ENCODE measurements at places on chromosomes 4 and X.

DNA sequence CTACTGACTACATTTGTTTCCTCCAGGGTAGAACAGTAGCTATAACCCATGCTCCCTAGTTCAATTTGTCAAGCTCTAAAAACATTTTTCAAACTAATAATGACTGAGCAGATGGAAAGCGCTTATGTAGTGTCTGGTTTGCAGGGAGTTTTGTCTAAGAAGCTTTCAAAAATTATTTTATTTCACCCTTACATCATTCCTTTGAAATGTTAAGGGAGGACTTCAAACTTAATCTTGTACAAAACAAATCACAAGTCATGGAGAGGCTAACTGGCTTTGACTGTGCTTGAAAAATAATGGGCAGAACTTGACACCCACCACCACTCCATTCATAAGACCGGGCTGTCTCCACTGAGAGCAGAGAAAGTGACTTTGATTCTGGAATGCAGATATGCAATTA is 153.4 kb upstream of the QRFPR start:
- no peak for DNase-seq

DNA sequence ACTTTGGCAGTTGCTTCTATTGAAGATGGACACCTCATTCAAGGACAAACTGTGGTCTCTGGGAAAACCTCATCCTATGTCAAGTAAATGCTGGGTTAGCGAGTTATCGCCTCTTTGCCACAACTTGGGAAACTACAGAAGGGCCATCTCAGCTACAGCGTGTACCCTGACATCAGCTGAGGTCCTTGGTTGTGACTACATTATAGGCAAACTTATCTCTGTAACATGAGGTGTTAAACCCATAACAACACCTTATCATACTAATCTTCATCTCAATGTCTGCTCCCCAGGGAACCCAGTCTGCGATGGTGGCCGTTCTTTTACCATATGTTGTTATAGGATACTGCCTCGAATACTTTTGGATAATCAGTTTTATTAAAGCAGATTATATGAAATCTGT is 1862.7 kb downstream of the STIM2 start:
- no peak for DNase-seq

DNA sequence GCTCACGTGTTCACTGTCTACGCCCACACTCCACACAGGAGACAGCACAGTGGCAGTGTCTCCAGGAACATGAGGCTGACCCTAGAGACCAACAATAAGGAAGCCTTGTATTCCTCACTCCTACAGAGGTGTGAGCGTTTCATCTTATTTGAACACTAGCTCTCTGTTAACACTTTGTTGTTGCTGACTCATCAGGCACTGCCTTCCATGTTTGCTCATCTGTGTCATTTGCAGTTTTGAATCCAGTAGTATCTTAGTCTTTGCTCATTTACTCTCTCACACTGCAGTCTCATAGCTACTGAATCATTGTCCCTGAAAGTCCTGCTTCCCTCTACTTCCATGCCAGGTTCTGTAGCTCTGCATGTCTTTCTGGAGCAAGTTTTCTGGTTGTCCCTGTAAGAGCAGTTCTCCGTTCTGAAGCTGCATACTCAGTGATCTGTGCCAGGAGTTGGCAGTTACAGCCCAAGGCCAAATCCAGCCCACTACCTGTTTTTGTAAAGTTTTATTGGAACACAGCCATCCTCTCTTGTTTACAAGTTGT is 80.3 kb upstream of the DCLK2 start:
- no peak for DNase-seq

GRCh38 chr4:8176547-8177399 is 18.2 kb upstream of the ABLIM2 start:
- no peak for DNase-seq

- DNase-seq = no peak
These were observed 142.3 kb downstream of the PDGFC start for GRCh38 chr4:156829201-156829873.

GRCh38 chrX:86066998-86067397 is 19.6 kb upstream of the CHM start:
- DNase-seq = no peak

DNA sequence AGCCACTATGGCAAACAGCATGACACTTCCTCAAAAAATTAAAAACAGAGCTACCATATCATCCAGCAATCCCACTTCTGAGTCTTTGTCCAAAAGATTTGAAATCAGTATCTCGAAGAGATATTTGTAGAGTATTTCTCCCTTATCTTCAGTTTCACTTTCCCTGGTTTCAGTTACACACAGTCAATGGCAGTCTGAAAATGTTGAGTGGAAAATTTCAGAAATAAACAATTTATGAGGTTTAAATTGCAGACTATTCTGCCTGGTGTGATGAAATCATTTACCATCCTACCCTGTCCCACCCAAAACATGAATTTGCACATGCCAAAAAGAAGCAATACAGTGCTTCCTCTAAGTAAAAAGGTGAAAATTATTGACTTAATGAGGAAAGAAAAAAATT is 43.9 kb downstream of the NPY2R start:
- no peak for DNase-seq

DNA sequence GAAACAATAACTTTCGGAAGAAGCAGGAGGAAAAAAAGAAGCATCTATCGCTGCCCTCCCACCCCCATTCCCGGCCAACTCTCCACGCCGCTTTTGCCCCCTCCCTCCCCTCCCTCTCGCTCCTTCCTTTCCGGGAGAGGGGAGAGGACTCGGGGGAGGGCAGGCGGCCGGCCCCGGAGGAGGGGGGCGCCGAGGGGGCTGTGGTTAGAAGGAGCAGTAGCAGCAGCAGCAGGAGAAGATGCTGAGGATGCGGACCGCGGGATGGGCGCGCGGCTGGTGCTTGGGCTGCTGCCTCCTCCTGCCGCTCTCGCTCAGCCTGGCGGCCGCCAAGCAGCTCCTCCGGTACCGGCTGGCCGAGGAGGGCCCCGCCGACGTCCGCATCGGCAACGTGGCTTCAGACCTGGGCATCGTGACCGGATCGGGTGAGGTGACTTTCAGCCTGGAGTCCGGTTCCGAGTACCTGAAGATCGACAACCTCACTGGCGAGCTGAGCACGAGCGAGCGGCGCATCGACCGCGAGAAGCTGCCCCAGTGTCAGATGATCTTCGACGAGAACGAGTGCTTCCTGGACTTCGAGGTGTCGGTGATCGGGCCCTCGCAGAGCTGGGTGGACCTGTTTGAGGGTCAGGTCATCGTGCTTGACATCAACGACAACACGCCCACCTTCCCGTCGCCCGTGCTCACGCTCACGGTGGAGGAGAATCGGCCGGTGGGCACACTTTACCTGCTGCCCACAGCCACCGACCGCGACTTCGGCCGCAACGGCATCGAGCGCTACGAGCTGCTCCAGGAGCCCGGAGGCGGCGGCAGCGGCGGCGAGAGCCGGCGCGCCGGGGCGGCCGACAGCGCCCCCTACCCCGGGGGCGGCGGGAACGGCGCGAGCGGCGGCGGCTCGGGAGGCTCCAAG is 1.3 kb downstream of the PCDH7 start:
- DNase-seq = no peak

- DNase-seq = no peak
These were observed 89.7 kb downstream of the LRP2BP start for GRCh38 chr4:185305979-185306442.

GRCh38 chrX:140157611-140158010 is 192.3 kb upstream of the CXorf66 start:
- no peak for DNase-seq

- no peak for DNase-seq
These were observed 168.7 kb downstream of the DLG3 start for GRCh38 chrX:70613295-70613694.

GRCh38 chr4:97106161-97106560 is 1037.1 kb downstream of the STPG2 start:
- no peak for DNase-seq

- DNase-seq = no peak
These were observed 101.5 kb downstream of the KDM6A start for GRCh38 chrX:44974451-44974850.

DNA sequence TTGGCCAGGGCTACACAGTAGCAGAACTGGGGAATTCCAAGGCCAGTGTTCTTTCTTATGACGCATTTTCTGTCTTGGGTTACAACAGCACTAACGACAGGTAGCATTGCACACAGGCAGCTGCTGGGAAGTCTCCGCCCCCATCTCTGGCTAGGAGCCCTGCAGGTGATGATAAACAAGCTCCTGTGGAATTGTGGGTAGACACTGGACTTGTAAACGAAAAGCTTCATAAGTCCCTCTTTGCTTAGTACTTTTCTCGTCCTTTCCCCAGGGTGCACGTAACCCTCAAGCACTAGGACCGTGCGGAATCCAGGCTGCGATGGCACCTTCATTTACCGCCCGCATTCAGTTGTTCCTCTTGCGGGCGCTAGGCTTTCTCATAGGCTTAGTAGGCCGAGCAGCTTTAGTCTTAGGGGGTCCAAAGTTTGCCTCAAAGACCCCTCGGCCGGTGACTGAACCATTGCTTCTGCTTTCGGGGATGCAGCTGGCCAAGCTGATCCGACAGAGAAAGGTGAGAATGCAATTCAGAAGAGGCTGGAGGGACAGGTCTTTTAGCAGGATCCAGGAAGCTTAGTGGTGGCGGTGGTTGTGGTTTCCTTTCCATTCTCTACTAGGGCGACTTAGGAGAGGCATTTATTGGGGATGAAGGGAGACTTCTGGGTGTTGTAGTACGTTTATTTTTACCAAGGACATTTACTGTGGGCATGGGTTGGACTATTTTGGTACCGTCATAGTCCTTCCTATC is at the start of gene FAAH2:
Gene FAAH2, plus strand, starts transcription at position 200 of the 745 bp plus-strand sequence. Its CDS starts 120 bp downstream, at position 320.
- peak; percentile 32 for DNase-seq

DNA sequence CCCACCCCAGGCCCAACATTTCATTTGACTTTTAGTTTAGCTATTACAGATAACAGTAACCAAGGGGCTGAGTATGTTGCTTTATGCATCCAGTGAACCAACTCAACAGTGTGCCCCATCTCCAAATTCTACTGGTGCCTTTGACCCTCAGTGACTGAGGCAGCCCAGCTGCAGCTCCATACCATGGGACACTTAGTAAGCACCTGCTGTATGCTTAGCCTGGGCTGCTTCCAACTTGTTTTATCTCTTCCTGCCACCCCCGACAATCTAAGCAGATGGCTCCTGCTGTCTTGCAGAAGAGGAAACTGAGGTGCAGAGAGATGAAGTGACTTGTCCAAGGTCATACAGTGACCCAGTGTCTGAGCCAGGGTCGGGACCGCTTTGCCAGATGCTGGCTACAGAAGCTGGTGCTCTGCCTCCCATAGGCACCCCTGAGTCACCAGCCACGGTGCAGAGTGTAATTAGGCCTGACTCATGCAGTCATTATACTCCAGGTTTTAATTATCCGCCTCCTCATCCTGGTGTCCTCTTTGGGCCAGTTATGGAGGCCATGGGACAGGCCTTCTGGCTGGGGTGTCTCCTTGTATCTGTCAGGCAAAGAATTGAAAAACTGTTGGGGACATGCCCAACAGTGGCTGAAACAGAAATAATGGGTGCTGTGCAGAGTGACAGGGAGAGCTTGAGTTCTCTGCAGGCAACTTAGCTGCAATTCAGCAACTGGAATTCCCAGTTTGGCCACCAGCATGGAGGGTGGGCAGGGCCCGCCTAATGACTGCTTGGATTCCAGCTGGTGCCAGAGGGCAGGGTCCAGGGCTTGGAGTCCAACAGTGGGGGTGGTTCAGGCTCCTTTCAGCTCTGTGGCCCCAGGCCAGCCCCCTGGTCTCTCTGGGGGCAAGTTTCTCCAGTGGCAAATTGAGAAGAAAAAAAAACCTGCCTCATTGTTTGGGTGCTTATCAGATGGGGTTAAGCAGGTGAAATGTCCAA is 8.2 kb upstream of the GPR78 start:
- no peak for DNase-seq

DNA sequence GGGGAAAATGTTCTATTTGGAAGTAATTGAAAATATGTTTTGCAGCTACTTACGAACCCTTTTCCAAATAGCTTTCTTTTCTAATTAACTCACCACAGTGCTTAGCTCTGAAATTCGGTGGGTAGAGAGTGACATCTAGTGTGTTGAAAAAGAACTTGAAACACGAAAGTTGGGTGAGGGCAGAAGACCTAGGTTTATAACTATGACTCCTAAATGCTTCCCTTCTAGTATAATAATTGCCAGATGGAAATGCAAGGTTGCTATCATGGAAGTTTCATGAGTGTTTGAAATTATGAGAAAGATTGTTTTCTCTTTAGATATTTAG is 77.3 kb upstream of the NOCT start:
- DNase-seq = no peak

- DNase-seq = no peak
These were observed 21.5 kb downstream of the FRMPD4 start for GRCh38 chrX:12159799-12160198.

DNA sequence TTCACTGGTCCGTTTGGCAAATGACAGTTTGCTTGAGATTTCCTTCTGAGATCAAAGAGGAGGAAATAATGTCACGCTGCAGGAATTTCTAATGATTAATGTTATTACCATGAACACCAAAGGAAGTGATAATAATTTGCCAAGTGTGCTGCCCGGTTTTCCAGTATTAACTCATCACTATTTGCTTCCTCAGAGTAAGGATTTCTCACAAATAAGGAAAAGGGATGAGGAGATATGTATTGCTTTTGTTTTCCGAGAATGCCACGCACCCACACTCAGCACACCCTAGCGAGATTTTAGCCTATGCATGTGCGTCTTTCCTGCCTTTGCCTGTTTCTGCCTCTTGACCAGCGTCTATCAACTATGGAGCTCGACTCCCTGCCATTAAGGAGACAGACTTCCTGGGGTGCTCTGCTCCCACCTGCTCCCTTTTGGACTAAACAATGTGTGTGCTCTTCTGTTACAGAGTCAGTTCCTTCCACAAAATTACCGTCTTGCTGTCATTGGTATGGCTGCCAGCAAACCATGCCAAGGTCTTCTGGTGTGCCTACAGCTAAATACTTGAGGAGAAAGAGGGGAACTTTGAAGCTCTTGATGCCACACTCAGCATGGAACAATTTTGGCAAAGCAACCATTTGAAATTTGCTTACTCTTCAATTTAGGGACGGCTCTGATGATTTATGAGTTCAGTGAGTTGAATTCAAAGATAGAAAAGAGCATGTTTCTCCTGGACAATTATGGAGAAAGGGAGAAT is 393.1 kb upstream of the ZFP42 start:
- DNase-seq = no peak

DNA sequence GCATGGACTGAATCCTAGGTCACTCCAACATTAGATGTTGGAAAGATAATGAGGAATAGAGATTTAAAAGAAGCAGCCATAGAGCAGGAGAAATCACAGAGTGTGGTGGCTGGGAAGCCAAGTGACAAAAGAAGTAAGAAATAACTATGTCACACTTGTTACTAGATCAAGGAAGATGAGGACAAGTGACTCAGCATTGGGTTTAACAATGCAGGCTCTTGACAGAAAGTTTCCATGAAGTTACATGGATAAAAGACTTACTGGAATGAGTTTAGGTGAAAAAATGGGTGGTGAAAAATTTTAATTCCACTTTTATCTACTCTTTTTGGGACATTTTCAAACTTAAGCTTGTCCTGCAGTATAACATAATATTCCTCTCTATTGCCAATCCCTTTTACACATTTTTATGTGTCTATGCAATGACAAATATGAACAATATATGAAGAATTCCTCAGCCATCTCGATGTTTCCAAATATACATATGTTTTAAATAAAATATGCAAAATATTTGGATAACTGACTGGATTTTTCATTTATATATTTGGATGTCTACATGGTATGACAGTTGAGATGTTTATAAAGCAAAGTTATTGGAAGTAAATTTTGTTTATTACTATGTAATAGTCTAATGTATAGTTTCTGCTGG is 462.6 kb downstream of the IL15 start:
- no peak for DNase-seq

All from stimulated activated CD4-positive, alpha-beta T cell treated with anti-CD3 and anti-CD28 coated beads, Interleukin-1b, Interleukin-23, amount 100 ng/mL, for 1 hour (primary cell).